Tibial nerve (tissue), 4 donors: ENCODE measurements at places on chromosomes 16 and 17.

GRCh38 chr17:81416612-81417011 is 21.4 kb downstream of the BAHCC1 start:
- DNase-seq: no peak

DNA sequence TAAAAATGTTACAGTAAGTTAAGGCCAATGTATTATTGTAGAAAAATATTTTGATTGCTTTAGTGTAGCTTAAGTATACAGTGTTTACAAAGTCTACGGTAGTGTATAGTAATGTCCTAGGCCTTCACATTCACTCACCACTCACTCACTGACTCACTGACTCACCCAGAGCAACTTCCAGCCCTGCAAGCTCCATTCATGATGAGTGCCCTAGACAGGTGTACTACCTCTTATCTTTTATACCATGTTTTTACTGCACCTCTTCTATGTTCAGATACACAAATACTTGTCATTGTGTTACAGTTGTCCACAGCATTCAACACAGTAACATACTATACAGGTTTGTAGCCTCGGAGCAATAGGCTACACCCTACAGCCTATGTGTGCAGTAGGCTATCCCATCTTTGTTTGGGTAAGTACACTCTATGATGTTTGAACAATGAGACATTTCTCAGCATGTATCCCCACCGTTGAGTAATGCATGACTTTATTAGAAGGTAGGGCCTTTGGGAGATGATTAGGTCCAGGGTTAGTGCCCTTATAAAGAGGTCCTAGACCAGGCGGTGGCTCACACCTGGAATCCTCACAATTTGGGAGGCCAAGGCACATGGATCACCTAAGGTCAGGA is 117.8 kb downstream of the SLC39A11 start:
- DNase-seq: no peak

GRCh38 chr17:42404326-42405055 is 16.2 kb upstream of the STAT3 start:
- DNase-seq: no peak

- DNase-seq: no peak
Observed at GRCh38 chr17:80694085-80694991, 149.7 kb downstream of the RPTOR start.

DNA sequence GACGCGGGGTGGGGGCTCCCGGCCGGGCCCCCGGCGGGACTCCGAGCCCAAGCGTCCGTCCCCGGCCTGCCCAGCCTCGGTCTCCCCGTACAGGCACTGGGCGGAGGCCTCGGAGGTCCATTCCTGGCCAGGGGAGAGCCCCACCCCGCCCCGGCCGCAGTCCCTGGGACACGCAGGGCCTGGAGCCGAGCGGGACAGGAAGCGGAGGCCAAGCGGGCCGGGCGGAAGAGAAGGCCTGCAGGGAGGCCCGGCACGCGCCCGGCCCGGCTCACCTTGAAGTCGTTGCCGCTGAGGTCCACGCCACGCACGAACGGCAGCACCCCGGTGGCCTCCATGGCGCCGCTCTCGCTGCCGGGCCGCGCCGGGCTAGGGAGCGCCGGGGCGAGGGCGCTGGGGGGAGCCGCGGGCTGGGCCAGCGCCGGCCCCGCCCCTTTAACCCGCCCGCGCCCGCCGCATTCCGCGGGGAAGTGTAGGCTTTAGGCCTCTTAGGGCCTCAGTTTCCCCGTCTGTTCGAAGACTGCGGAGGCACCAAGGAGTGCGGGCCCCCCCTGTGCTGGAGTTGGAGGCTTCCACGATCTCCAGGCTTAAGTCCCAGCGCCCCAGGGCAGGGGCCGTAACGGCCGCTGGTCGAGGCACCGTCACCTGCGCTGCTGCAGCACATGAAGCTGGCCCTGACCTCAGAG is at the start of gene FLII:
TSS of gene FLII (minus strand) at position 383 of the 683 bp plus-strand sequence. CDS start at position 335, 48 bp downstream.
- DNase-seq: peak; percentile 22

GRCh38 chr16:4862639-4863038 is 15.4 kb downstream of the UBN1 start:
- no peak for DNase-seq

DNA sequence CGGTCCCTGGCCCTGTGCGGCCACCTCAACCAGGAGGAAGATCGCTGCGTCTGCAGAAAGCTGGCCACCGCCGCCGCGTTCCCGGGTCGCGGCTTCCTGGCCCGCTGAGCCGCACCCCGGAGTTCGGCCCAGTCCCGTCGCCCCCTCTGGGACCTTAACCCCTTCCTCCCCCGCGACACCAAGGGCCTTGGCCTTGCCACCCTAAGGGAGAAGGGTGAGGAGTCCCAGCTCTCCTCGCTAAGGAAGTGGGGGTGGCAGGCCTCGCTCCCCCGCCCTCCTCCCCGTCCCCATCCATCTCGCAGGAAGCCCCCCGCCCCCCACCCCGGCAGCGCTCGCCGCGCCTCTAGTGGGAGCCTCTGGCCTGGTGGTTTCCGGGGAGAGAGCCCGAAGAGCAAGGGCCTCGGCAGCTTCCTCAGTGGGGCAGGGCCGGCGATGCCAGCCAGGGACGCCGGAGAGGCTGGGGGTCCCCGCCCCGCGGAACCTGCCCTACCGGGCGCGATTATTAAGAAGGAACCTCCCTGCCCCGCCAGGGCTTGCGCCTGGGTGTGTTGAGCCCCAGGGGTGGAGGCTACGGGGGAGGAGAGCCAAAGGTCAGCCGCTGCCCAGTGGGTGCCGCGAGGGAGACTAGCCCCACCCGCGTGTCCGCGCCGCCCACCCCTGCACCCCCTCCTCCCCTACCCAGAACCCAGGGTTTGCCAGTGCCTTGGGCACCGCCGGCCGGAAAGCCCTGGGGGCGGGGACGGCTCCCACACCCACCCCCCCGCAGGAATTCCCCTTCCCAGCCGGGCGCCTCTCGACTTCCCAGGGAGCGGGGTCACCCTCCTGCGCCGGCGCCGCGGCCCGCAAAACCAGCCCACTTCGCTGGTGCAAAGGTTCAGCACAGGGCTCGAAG is 6.8 kb downstream of the CBX4 start:
- no peak for DNase-seq

- DNase-seq: no peak
Observed at GRCh38 chr17:45783593-45784292, 377 bp upstream of the CRHR1 start.

DNA sequence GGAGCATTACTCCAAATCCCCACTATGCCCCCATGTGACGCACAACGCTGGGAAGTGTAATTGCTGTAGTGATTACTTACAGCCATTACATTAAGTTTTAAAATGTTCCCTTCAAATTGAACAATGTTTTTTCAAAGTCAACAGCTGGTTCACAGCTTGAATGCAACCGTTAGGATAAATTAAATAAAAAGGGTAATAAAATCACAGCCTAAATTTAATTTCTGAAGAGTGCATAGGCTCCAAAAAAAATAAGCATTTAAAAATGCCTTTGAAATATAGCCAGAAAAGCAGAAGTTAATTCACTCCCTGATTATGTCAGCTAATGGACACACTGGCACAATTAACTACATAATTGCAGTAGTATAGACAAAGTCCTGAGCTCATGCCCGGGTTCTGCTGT is 50.5 kb upstream of the KDM8 start:
- DNase-seq: no peak

DNA sequence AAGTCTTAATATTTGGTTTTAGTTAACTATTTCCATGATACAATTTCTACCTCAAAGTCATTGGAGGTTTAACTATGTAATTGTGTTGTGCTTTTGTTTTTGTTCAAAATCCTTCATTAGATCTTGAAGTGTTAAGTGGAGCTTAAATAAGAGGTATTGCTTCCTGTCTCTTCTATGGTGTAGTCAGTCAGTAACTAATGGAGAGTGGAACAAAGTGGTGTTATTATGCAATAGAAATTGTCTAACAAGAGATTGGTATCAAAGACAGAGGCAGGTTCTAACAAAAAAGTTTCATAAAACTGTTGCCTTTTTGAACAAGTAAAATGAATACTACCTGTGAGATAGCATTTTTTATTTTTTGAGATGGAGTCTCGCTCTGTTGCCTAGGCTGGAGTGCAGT is 45.2 kb downstream of the GRB7 start:
- no peak for DNase-seq

DNA sequence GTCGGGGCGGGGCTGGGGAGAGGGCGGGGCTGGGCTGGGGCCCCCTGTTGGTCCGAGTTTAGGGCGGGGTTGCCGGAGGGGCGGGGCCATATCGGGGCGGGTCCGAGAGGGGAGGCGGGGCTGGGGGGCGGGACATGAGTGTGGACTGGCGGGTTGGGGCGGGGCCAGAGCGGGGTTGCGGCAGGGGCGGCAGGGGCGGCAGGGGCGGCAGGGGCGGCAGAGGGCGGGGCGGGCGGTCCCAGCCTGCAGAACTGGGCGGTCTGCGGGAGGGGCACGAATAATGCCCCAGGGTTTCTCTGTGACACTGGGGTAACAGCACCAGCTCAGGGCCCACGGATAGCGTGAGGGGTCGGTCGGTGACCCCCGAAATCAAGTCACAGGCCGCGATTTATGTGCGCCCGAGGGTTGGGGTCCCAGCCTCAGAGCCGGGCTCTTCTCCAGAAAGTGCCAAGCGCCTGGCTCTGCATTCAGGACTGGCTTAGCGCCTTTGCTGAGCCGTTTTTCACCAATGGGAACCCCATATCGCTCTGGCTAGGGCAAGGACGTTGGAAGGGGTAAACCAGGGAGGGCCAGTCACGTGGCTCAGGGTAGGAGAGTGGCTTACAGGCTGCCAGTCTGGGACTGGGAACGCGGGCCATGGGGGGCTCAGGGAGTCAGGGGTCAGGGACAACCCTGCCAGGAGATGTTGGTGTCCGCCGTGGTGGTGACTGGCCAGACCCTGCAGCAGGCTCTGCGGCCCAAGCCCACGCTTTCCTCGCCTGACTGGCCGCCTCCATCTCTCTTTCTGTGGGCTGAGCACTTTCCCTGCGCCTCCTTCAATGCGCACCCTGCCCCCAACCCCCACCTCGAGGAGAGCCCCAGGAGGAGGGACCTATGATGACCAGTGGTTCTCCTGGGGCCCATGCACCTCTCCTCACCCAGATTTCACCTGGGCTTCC is 1.2 kb upstream of the METTL26 start:
- DNase-seq: peak; percentile 89

DNA sequence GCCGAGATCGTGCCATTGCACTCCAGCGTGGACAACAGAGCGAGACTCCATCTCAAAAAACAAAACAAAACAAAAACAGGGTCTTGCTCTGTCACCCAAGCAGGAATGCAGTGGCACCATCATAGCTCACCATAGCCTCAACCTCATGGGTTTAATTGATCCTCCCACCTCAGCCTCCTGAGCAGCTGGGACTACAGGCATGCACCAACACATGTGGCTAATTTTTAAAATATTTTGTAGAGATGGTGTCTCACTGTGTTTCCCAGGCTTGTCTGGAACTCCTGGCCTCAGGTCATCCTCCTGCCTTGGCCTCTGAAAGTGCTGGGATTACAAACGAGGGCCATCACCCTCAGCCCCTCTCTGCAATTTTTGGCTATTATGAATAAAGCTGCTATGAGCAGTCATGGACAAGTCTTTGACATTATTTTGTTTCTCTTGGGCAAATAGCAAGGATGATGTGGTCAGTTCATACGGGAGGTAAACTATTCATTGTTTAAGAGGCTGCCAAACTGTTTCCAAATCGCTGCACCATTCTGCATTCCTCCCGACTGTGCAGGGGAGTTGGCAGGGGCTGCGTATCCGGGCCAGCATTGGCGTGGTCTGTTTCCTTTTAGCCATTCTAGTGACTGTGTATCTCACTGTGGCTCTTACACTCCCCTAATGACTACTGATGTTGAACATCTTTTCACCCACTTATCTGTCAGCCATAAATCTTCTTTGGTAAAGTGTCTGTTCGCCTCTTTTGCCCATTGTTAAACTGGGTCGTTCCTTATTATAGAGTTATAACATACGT is 21.1 kb downstream of the EIF4A3 start:
- DNase-seq: no peak

- DNase-seq: no peak
Observed at GRCh38 chr17:64020056-64020766, at the start of gene ICAM2. Gene ICAM2 (minus strand): TSS chr17:64020633. CDS start chr17:64006691, 13,942 bp downstream.

DNA sequence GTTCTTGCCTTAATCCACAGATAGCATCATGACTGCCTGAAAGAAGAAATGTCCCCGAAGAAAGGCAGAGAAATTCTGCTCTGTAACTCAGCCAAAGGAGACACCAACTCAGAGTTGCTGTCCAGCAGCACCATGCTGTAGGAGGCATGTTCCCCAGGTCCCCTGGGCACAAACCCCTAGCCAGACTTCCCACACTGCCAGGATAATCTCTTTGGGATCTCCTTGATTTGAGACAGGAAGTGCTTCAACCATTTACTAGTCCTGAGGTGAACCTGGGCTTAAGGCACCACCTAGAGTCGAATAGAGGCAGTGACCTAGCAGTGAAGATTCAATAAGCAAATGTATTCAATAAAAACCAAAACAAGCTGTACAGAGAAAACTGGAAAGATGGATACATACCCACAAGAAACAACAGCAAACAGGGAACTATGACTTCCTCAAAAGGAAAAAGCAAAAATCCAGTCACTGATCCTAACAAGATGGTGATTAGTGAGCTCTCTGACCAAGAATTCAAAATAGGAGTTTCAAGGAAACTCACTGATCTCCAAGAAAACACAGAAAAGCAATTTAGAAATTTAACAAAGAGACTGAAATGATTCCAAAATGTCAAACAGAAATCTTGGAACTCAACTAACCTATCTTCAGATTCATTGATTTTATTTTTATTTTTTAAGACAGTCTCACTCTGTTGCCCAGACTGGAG is 5.7 kb downstream of the OR4D2 start:
- DNase-seq: no peak
